Stimulated activated CD4-positive, alpha-beta T cell treated with anti-CD3 and anti-CD28 coated beads, Interleukin-1b, Interleukin-23, amount 100 ng/mL, for 24 hours (primary cell): ENCODE measurements at places on chromosomes 5 and 9.

- no peak for DNase-seq
Observed at GRCh38 chr5:67094476-67095300, 101.9 kb downstream of the CD180 start.

DNA sequence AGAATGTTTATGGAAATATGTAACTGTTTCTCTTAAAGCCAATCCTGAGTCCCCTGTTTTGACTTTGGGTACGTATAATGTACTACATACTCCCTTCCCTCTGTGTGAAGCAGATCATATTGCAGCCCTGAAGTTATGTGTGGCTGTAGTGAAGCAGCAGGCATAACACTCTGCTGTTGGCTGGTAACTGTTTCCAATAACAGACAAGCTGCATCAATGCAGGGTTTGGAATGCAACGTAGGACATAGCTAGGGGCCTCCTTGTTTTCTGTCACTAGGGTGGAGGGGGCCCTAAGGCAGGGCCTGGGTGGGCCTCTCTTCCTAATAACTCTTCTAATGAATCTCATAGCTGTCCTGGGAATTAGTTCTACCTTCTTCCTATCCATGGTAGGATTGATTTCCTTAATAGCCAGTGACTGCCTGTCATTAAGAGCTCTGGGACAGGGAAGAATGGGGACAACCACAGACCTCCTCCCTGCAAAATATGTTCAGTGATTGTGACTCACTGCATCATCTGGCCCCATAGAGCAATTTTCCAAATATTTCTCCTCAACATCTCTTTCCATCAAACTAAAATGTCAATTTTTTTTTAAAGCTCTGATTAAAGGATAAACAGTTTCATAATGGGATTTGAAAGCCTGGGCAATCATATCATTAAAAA, 129.6 kb upstream of the HMHB1 start:
- no peak for DNase-seq

DNA sequence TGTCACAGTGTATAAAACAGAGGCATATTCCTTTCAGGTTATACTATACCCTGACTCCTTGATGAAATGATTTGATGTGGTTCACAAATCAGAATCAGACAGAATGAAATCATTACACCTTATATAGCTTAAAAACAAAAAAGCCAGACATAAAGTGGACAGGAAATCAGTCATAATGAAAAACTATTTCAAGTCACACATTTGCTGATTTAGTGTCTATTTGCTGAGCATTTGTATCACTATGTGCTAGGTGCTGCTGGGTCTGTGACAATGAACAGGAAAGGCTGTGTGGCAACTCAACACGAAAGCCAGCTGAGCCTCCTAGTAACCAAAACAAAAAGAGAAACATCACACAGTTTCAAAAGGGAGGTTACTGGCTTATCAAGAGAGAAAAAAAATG, 194.0 kb downstream of the EFNA5 start:
- DNase-seq, result no peak

- no peak for DNase-seq
Observed at GRCh38 chr9:34993502-34994259, 4.1 kb downstream of the DNAJB5 start.

DNA sequence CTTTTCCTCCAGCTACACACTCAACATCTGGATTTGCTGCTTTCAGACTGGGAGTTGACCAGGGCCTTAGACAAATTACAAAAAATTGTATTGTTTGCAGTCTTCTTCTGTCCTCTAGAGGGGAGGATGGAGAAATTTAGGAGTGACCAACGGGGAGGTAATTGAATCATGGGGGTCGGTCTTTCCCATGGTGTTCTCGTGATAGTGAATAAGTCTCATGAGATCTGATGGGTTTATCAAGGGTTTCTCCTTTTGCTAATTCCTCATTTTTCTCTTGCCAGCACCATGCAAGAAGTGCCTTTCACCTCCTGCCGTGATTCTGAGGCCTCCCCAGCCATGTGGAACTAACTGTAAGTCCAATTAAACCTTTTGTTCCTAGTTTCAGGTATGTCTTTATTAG, 4.2 kb downstream of the IFNA8 start:
- no peak for DNase-seq

DNA sequence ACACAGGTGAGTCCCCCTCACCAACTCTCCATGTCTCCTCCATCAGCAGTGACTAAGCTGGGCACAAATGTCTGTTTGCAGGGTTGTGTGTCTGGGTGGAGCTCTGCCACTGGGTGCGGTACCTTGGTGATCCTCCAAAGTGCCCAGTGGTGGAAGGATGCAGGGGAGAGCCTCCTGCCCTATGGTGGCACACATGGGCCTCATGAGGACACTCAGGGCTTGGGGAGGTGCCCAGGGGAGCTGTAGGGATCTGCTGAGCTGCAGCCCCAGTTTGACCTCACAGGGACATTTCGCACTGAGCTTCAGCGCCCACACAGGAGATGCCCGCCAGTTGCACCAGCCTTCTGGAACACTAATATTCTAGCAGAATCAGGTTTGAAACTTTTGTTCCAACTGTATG, 29.5 kb downstream of the S1PR3 start:
- no peak for DNase-seq

DNA sequence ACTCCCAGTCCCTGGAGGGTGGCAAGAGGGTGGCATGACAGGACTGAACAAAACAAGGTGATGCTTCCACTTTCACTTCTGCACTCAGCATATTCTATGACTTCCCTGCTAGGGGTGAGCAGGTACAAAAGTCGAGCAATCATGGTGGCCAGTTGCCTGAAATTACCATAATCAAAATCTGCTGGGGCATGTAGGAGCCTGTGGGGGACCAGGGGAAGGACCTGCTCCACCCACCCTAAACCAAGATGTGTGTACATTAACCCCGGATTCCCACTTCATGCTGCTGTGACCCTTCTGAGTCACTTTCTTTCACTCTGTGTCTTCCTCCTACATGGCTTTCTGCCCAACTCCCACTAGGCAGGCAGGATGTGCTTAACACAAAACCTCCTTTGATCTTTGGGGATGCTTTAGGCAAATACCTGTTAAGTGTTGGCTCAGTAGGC, 73.3 kb upstream of the PHF24 start:
- no peak for DNase-seq

DNA sequence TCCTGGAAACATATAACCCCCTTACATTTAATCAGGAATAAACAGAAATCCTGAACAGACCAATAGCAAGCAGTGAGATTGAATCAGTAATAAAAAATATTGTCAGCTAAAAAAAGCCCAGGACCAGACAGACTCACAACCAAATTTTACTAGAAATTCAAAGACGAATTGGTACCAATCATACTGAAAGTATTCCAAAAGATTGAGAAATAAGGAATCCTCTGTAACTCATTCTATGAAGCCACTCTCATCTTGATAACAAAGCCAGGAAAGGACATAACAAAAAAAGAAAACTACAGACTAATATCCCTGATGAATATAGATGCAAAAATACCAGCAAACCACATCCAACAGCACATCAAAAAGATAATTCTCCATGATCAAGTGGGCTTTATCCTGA, 714.0 kb downstream of the SEMA5A start:
- no peak for DNase-seq

- DNase-seq, result no peak
Observed at GRCh38 chr9:109728686-109729300, 51.2 kb upstream of the PALM2AKAP2 start.

DNA sequence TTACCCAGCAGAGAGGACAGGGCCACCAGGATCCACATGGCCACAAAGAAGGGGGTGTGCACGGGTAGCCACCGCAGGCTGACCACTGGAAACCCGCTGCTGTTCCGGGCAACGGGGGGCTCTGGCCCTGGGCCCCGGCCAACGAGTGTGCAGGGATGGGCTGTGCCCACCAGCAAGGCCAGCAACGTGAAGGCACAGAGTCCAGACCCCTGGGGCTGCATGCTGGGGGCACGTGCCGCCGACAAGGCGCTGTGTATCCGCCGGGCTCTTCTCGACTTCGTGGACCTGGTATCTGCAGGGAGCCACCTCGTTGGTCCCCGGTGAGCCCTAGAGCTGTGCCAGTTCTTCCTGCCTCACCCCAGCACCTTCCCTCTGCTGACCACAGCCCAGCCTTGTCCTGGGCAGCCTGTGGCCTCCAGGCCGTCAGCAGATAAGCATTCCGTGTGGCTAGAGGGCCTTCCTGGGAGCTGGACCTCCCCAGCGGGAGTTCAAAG, 42.2 kb upstream of the CEP72 start:
- no peak for DNase-seq

DNA sequence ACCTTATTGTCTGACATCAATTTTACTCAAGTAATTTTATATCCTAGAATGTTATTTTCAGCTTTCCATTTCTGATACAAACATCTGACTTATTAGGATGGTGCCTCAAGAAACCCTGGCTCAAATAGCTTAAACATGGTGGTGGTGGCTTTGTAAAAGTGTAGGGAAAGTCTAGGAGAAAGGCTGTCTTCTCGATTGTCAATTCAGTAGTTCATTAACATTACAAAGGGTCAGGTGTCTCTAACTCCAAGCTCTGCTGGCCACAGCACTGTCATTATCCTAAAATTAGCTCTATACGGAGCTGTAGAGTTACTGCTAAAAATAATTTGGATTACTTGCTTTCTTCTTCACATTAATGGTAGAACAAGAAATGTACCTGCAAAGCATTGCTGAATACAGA, 1360.1 kb upstream of the CDH6 start:
- DNase-seq, result no peak

GRCh38 chr5:37248421-37248969, 681 bp downstream of the CPLANE1 start:
- DNase-seq, result no peak

- no peak for DNase-seq
Observed at GRCh38 chr9:135158564-135158937, 71.1 kb downstream of the OLFM1 start.

- no peak for DNase-seq
Observed at GRCh38 chr5:80083101-80083890, 48.1 kb downstream of the THBS4 start.

- no peak for DNase-seq
Observed at GRCh38 chr9:75914002-75914401, 23.5 kb downstream of the PCSK5 start.

- DNase-seq, result no peak
Observed at GRCh38 chr5:31194468-31194813, 955 bp downstream of the CDH6 start.

DNA sequence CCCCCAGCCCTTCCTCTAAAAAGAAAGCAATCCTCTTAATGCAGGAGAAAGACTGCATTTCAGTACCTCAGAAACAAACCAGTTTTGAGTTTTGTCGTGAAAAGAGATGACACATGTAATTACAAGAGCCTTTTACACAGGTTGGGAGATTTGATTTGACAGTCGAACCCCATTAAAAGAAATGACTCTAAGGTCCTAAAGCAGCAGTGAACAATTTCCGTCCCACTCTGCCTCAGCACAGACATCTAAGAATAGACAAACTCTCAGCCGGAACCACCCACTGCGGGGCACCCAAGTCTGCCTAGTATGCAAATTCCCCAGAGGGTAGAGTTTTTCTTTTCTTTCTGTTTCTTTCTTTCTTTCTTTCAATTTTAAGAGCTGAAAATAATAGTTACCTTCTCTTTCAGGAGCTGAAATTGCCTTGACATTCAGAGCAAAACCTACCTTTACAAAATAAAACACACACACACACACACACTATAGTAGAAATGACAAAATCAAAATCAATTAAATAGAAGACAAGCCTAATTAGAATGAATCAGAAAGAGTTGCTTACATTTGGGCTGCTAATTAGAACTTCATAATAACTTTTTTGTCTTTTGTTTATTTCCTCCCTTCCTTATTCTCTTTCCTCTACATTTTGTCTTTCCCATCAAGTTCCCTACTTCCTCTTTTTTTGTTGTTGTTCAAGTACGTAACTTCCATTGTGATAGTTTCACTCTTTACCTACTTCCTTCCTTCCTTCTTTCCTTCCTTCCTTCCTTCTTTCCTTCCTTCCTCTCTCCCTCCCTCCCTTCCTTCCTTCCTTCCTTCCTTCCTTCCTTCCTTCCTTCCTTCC, 65.1 kb downstream of the BASP1 start:
- no peak for DNase-seq

GRCh38 chr5:56951126-56951945, 587 bp downstream of the MIER3 start:
- DNase-seq, result no peak

GRCh38 chr5:6675784-6676491, 37.3 kb upstream of the TENT4A start:
- DNase-seq, result no peak

DNA sequence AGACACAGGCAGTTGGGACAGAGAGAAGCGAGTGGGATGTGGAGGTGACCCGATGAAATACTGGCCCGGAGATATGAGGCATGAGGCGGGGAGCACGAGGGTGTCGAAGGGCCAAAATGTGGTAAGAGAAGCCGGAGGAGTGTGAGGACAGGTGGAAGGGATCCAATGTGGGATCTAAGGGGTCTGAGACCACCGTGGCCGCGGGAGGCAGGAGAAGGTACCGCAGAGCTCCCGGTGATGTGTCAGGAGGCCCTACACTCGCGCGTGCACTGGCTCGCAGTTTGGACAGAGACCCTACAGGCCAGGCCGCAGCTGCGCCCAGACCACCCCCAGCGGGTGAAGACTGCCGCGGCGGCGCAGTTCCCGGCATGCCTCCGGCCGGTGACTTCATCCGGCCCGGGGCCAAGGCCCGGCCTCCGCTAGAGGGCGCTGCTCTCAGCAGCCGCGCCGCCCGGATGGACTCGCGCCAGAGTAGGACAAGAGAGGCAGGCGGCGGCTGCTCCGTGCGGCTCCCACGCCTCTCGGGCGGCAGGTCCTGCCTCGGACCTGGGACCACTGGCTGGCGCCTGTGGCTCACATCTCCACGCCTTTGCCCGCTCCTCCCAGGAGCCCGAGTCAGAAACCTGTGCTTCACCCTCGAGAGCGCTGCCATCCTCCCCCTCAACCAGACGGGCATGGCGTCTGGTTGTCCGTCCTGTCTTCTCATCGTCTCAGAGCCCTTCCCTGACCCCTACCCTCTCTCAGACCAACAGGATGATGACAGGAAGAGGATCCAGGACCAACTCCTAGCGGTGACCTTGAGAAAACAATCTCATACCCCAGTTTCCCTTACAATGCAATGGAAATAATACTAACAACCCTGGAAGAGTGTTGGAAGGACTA, 35.4 kb upstream of the STING1 start:
- DNase-seq, result peak; percentile 88

GRCh38 chr5:127567026-127567768, 49.8 kb downstream of the PRRC1 start:
- DNase-seq, result no peak
